ENCODE measurements at places on chromosomes 12 and 14.

- DNase-seq, result no peak
These were observed 1638.7 kb upstream of the SEL1L start for GRCh38 chr14:83172363-83172762.

DNA sequence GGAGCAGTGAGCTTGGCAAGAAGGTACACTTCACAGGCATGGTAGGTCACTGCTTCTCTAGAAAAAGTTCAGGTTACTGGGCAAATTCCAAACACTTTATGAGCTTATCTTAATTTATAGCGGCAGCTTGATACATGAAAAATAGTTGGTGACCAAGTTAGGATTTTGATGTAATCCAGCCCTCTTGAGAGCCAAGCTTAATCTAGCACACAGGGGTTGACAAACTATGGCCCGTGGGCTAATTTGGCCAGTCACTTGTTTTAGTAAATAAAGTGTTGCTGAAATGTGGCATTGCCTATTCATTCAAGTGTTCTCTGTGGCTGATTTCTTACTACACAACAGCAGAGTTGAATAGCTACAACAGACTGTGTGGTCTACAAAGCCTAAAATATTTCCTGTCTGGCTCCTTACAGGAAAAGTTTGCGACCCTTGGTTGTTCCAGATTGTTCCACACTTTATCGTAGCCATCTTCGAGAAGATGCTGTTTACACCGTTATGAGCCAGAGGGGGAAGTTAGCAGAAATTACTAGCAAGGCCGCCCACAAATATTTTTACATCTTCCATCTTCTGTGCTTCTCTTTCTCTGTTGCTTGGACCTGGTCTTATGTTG lies 120.9 kb downstream of the DAAM1 start:
- no peak for DNase-seq

GRCh38 chr12:123532019-123532418 lies 1.5 kb downstream of the RILPL1 start:
- DNase-seq, result no peak

DNA sequence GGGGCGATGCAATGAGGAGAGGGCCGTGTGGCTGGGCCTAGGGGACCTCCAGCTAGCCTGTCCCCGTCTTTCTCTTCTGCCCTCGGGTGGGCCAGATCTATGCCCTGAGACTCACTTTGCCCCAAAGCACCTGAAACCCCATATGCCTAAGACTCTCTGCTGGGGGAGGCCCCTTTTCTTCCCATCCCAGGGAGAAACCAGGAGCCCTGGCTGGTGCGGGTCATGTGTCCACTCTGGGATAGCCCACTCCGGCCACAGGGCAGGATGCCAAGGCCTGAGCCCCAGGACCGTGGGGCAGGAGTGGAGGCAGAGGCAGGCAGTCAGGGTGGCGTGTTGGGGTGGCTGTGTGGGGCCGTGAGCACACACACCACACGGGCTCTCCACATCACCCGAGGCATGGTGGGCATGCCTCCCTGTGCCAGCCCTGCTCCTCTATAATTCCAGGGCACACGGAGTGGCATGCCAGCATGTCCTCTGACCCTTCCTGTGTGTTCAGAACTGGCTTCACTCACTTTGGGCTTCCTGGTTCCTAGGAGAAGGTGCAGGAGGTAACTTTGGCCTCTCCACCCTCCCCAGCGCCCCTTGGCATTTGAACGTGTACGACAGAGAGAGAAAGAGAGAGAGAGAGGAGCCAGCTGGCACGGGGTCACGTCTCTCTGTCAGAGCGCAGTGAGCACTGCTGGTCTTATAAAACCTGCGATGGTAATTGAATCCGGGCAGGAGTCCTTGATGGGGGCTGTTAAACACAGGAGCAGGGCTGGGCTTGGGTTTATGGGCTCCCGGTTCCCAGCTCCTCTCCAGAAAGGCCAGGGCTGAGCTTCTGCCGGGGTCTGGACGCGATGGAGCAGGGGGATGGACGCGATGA lies 144.2 kb downstream of the KIF26A start:
- DNase-seq, result no peak

DNA sequence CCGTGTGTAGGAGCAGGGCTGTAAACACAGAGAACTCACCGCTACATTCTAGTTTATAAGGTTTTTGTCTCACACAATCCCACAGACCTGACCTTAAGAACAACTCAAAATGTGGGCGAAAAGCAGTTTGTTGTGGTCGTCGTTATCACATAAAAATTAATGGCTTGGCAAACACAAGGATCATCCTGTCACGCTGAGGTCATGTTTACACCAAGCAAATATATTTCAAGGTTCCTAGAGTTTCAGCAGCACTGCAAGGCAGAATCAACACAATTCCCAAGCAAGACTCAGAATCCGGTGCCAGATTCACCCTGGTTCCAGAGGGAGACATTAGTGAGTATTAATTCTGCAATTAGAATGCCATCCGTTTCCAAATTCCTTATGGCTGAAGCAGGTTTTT lies 30.1 kb upstream of the MAP1LC3B2 start:
- no peak for DNase-seq

GRCh38 chr12:8887285-8887715 lies 27.0 kb upstream of the PHC1 start:
- DNase-seq, result no peak
